Fibroblast of skin of right biceps (primary cell): ENCODE measurements at places on chromosomes 2 and 18.

DNA sequence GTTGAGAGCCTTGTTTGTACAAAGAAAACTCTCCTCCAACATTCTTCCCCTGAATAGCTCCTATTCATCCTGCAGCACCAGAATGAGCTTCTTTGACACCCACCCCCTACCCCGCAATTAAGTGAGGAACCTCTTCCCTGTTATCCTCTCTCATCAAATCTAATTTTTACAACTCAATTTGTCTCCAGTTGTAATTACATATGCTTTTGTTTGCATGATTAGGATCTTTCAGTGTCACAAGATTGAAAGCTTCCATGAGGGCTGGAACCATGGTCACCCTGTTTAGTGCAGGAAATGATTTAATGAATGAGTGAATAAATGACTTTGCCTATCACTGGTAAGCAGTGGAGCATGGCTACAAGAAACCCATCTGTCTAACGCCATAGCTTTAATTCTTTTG is 334.6 kb upstream of the KLHL29 start:
- DNase-seq: no peak

GRCh38 chr18:67276638-67277037 is 239.9 kb downstream of the DSEL start:
- peak; percentile 20 for DNase-seq

DNA sequence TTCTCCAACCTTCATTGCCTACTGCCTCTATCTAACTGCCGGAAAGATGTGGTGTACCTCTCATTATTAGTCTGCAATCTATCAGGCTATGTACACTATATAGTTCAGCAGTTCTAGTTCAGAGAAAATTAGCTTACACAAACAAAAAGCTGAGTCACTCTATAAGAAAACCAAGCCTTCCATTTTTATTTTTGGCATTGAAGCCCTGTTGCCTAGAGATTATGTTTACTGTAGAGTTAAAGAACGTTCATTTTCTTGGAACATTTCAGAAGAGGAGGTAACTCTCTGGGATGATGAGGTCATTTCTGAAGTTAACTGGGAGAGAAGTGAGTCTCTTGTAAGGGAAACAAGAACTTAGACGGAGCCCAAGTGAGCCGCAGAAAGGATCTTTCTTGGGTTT is 133.5 kb downstream of the FAM124B start:
- peak; percentile 89 for DNase-seq

- DNase-seq: no peak
Measured at GRCh38 chr2:8676921-8677645, 4.8 kb upstream of the ID2 start.

GRCh38 chr18:58249712-58250111 is 205.7 kb downstream of the NEDD4L start:
- peak; percentile 28 for DNase-seq

GRCh38 chr2:238518172-238518820 is 91.6 kb downstream of the ASB1 start:
- DNase-seq: peak; percentile 95

DNA sequence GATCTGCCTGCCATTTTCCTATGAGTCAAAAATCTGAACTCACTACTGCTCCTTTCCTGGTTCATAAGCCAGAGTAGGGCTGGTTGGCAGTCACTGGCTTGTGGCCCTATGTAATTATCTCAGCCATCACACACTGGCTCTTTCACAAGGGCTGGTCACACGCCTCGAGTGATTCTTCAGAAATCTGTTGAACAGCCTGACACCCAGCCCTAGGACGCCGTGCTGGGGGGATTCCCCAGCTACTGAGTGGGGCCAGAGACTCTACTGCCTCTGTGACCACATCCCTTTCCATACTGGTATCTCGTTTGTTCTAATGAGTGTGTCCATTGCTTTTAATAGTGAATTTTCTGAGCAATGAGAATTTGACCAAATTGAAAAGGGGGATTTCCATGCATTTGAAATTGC is 45.8 kb upstream of the RBM44 start:
- DNase-seq: no peak

GRCh38 chr2:129922571-129923264 is 56.7 kb upstream of the RAB6C start:
- DNase-seq: no peak

GRCh38 chr2:28239207-28239606 is 153.5 kb upstream of the FOSL2 start:
- peak; percentile 58 for DNase-seq

GRCh38 chr2:18232731-18233438 is 327.6 kb downstream of the RDH14 start:
- peak; percentile 13 for DNase-seq

DNA sequence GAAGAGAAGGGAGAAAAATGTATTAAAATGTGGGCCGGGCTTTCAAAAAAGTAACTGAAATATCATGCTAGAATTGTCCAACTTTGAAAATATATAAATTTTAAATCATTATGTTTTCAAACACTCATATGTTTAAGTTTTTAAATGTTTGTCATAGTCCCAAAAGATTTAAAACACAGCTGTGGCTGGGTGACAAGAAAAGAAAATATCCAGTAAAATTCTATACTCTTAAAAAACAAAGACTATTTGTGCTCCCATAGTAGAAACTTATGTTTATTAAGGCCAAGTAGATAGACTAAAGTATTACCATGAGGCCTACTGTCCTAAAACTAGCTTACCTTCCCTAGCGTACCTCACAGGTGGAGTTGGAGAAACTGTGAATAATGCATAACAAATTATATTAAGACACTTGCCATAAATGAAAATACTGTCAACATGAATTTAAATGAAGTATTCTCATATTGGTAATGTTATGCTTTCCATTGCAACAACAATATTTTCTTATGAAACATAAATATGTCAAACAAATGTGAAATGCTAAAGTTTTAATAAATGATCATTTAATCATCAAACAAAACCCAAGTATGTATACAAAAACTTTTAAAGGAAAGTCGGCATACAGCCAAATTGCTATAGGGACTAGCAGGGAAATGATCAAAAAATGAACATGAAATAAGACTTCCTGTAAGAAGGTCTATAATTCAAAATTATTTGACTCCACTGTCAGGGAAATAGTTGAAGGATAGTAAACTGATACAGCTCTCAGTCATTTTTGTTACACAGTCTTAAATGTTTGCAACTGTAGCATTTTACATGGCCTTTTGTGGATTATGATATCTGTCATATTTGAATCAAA is 13.4 kb downstream of the MEIS1 start:
- DNase-seq: no peak

DNA sequence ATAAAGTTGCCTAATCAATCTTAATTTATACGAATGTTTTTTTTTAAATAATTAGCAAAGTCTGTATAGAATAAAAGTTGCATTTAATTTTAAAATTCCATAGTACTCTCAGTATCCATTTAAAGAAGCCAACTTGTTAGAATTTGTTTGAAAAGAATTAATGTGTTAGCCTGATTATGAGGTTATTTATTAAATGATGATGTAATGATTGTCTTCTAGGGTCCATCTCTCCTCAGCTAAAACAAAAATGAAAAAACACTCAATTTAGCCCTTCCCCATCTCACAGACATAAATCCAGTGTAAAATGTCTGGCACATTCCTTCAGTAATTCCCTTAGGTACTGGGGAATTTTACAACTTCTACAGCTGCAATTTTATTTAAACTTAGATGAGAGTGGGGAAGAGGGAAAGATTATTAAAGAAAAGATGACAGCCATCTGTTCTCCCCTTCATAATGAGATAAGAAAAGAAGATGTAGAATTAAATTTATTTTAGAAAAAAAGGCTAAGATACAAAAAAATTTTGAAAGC is 68.6 kb downstream of the BARD1 start:
- peak; percentile 4 for DNase-seq

DNA sequence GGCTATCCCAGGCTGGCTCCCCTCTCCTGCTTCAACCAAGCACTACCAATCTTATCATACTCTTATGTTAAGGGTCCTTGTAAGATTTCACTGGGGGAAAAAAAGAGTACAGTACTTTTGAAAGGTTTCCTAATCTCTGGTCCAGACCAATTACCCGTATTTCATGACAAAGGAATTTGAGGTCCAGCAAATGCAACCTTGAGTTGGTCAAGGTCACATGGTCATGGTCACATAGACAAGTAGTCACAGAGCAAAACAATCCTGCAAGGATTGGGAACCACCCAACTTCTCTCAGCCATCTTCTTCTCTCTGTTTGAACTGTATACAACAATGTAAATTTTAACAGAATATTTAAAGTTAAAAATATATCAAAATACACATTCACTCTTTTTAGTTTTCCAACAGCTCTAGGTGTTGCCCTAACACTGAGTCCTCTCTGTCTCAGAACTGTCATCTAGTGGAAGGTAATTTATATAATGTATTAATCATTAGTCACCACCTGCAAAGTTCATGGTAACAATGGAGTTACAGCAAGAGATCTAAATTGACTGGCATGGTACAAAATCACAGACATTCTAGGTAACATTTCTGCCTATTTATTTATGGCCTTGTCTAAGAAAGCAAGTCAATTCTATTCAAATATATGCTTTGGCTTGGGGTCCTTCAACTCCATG is 21.5 kb downstream of the DTNB start:
- no peak for DNase-seq

GRCh38 chr2:143452817-143453451 is 323.7 kb downstream of the ARHGAP15 start:
- no peak for DNase-seq

- no peak for DNase-seq
Measured at GRCh38 chr2:207501802-207502576, 27.8 kb upstream of the CREB1 start.

- DNase-seq: no peak
Measured at GRCh38 chr2:71468279-71469015, 15.1 kb downstream of the DYSF start.

DNA sequence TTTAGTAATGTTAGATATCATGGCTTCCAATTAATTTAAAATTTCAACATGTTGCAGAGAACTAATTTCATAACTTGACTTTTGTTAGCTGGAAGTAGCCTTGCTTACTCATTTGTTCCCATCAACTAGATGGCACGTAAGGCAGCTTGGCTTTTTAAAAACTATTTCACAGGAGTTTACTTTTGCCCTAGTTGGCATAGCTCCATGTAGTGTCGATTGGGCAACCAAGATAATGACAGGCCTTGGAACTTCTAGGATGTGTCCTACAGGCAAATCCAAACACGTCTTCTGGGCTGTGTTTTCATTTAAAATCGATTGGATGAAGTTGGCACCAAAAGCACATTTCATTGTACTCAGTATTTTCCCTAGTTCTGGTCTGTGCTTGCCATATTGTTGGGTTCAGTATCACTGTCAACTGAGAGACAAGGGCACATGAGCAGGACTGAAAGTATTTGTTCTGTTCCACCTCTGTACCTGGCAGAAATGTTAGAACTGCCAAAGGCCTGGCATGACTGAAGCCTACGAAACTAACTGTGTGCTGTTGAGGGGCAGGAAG is 29.4 kb downstream of the HADHB start:
- DNase-seq: peak; percentile 68

DNA sequence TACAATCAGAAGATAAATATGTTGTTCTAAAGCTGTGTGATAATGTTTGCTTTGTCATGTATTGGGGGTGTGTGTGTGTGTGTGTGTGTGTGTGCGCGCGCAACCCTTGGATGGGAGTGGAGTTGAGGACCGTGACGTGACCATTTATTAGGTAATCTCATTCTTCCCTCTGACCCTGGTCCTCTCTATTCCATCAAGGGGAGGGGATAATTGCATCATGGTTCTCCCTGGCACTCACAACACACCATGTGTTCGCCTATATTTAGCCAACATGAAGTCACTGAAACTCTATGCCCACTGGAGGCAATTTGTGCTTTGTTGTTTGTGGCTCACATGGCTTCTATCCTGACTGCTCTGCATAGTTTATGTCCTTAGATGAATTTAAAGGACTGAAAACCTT is 79.8 kb upstream of the LRPPRC start:
- no peak for DNase-seq

- DNase-seq: no peak
Measured at GRCh38 chr18:76752400-76752799, 70.0 kb upstream of the ZNF236 start.

DNA sequence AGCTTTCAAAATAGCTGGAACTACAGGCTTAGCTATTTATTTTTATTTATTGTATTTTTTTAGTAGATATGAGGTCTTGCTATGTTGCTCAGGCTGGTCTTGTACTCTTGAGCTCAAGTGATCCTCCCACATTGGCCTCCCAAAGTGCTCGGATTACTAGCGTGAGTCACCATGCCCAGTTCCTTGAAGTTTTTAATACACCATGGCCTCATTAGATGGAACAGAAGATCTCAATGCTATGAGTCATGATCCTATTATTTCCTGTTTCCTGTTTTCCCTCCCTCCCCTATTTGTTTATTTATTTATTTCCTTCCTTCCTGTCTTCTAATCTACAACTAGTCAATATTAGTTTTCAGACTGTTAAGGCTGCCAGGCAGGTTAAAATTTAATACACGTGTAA is 309.0 kb downstream of the CMPK2 start:
- peak; percentile 80 for DNase-seq

DNA sequence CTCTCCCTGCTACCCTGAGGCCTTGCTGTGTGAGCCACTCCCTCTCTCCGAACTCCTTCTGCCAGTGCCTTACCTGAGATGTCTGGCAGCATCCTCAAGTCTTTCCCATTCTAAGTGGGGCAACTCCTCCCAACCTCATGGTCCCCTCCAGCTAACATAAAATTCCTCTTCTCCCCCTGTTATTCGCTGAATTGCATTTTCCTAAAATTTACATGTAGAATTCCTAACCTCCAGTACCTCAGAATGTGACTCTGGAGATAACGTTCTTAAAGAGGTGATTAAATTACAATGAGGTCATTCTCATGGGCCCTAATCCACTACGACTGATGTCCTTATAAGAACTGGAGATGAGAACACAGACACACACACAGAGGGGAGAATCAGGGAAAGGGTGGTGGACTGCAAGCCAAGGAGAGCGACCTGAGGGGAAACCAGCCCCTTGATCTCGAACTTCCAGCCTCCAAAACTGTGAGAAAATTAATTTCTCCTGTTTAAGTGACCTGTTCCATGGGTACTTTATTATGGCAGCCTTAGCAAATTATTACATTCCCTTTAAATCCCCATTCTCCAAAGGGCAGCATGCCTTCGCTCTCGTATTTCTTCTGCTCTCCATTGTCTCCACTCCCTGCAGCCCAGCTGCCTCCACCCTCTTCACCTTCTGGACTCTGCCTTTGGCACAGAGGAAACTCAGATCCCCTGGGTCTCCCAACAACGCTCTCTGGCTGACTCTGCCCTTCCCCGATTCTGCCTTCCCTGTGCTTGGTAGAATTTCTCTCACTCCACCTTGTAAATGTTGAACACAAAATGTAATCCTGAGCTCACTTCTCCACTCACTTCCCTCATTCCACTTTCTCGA is 70.5 kb downstream of the TGIF1 start:
- no peak for DNase-seq

GRCh38 chr2:178679891-178680290 is 127.3 kb downstream of the TTN start:
- no peak for DNase-seq
